ENCODE measurements at places on chromosomes 3 and 15.

- DNase-seq, result no peak
These were observed 64.8 kb downstream of the FAM43A start for GRCh38 chr3:194750491-194750828.

GRCh38 chr3:157409516-157409915, 27.1 kb upstream of the PTX3 start:
- DNase-seq, result no peak

GRCh38 chr3:114418724-114419543, 125.1 kb downstream of the TIGIT start:
- DNase-seq, result no peak

- DNase-seq, result no peak
These were observed 48.2 kb upstream of the SLC9A9 start for GRCh38 chr3:143896486-143896885.

GRCh38 chr3:17301271-17301670, 416.5 kb downstream of the PLCL2 start:
- DNase-seq, result no peak

DNA sequence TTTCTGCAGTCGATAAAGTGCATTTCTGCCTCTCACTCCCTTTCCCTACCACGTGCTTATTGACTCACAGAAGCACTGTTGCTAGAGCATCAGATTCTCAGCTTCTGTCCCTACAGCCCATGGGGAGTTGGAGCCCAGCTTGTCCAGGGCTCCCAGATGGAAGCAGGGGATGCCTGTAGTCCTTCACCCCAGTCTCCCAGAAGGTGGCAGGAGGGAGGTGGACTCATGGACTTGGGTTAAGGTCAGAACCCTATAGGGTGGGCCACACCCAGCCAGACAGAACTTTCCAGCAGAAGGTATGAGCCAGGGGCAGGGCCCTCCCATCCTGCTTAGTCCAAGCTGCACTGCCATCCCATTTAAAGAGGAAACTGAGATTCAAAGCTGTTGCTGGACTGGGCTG, 33.1 kb upstream of the SEMA3F start:
- DNase-seq, result no peak

DNA sequence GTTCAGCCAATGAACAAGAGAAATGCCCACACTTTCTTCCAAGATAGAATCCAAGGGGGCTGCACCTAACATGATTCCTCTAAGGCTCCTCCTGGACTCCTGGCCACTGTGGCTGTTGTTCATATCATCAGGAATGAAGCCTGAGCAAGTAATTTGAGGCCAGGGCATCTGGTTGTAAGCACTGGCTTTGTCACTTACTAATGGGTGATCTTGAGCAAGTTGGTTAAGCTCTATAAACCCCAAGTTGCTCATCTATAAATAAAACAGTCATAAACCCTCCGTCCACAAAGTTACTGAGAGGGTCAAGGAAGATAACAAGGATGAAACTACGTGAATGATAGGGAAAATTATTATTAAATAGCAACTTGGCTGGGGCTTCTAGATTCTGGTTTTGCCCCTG, 58.3 kb downstream of the CDC25A start:
- no peak for DNase-seq

GRCh38 chr15:64051407-64052259, 5.3 kb upstream of the DAPK2 start:
- DNase-seq, result no peak

GRCh38 chr3:169548194-169548593, 115.3 kb downstream of the MECOM start:
- no peak for DNase-seq

GRCh38 chr3:189123595-189124387, 48.0 kb upstream of the TPRG1 start:
- no peak for DNase-seq

DNA sequence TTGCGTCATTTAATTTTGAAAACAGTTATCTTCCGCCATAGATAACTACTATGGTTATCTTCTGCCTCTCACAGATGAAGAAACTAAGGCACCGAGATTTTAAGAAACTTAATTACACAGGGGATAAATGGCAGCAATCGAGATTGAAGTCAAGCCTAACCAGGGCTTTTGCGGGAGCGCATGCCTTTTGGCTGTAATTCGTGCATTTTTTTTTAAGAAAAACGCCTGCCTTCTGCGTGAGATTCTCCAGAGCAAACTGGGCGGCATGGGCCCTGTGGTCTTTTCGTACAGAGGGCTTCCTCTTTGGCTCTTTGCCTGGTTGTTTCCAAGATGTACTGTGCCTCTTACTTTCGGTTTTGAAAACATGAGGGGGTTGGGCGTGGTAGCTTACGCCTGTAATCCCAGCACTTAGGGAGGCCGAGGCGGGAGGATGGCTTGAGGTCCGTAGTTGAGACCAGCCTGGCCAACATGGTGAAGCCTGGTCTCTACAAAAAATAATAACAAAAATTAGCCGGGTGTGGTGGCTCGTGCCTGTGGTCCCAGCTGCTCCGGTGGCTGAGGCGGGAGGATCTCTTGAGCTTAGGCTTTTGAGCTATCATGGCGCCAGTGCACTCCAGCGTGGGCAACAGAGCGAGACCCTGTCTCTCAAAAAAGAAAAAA, 1.2 kb downstream of the B2M start:
- no peak for DNase-seq

GRCh38 chr15:61367953-61368352, 138.9 kb upstream of the RORA start:
- no peak for DNase-seq

DNA sequence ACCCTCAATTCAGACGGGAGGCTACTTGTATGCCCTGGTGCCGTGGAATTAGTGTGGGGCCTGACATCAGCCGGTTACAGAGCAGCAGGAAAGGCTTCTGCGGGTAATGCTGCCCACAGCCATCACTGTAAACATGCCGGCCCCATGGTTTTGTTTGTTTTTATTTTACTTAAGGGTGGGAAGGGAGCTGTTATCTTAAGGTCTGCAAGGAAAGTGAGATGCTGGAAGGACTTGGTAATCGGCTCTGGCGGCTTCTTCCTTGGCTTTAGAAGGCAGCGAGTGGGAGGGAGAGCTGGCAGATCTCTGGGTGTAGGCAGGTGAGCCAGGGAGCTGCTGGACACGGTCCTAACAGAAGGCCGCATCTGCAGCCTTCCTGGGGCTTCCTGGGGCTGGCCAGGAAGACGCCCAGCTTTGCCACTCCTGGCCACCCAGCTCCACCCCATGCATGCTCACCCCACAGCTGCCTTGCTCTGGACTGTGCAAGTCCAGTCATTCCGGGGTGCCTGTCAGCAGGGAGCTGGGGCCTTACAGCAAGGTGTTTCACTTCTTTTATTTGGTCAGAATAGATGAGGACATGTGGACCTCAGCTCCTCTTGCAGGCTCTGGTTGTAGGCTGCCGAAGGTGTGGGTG, 54.1 kb upstream of the FURIN start:
- no peak for DNase-seq

- DNase-seq, result no peak
These were observed 3.1 kb downstream of the NDUFB4 start for GRCh38 chr3:120599211-120599610.

DNA sequence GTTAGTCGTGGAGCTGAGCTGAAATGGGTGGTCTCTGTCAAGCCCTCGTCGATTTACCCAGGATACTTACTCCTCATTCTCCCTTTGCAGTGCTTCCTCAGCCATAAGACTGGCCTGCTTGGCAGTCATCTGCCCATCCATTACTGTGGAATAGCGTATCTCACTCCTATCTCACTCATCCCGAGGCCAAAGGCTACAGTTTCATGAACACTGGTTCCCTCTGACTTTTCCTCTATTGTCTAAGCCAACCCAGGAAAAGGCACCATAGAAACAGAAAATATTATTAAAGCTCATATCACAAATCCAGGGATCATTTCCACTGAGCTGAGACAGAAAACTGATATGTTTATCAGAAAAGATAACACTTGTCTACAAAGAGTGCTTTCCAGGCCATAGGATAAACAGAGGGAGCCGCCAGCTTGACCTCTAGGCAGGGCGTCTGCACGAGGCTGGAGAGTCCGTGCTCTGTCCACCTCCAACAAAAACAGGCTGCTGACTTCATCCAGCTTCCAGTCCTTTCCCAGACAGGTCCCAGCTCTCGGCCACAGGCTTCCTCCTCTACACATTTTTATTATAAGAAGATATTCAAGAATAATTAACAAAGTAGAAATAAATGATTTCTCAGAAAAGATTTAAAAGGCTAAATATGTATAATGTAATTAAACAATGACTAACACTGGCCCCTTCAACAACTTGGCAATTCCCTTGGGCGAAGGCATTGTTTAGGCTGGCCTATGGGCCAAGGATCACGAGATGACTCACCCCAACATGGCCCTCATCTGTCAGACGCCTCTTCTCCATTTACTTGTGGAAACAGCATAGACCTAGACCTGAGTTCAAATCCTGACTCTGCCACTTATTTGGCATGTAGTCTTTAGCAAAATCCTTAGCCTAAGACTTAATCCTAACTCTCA, 27.4 kb upstream of the BOC start:
- no peak for DNase-seq

GRCh38 chr3:170301405-170301804, 56.1 kb upstream of the SKIL start:
- no peak for DNase-seq

DNA sequence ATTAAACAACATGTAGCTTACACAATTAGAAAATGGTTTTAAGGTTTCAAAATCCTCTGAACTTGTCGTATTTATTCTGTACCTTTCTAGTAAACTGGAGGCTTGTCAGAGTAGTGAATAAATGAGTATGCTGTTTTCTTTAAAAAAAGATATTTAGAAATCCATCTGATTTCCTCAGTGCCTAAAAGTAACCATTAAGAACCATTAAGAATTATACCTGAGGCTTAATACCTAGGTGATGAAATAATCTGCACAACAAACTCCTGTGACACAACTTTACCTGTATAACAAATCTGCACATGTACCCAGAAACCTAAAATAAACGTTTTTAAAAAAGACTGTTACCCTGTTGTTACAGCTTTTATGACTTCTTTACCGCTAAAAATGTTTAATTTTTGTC, 143.0 kb upstream of the SOX2 start:
- DNase-seq, result no peak

GRCh38 chr3:150887031-150887430, 18.2 kb downstream of the MINDY4B start:
- DNase-seq, result no peak

- DNase-seq, result no peak
These were observed 758.6 kb upstream of the CFAP20DC start for GRCh38 chr3:59808446-59808845.

GRCh38 chr15:44222478-44222877, 27.4 kb upstream of the FRMD5 start:
- DNase-seq, result no peak

- DNase-seq, result no peak
These were observed 229.8 kb downstream of the LRTM1 start for GRCh38 chr3:54698054-54698453.

- peak; percentile 0 for DNase-seq
These were observed 225.6 kb upstream of the ROPN1 start for GRCh38 chr3:124217542-124217941.

- no peak for DNase-seq
These were observed 31.9 kb downstream of the TRIM42 start for GRCh38 chr3:140709751-140710150.

DNA sequence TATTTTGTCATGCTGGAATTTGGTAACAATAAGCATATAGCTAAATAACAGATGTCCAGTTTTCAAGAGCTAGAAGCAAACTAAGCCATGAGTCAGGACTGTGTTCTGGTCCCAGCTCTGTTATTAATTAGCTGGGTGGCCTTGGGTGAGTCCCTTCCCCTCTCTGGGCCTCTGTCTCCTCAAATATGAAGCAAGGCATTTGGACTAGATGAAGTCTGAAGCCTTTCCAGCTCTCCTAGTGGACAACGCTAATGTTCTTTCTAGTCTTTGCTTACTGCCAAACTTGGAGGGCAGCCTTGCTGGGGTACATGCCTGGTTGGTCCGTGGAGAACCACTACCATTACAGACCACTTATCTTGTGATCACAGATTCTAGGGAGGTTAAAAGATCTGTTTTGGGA, 127.6 kb downstream of the DUT start:
- no peak for DNase-seq

GRCh38 chr3:125496701-125497100, 23.3 kb downstream of the SNX4 start:
- no peak for DNase-seq

- no peak for DNase-seq
These were observed 2.4 kb upstream of the SKIC8 start for GRCh38 chr15:78301828-78302227.

DNA sequence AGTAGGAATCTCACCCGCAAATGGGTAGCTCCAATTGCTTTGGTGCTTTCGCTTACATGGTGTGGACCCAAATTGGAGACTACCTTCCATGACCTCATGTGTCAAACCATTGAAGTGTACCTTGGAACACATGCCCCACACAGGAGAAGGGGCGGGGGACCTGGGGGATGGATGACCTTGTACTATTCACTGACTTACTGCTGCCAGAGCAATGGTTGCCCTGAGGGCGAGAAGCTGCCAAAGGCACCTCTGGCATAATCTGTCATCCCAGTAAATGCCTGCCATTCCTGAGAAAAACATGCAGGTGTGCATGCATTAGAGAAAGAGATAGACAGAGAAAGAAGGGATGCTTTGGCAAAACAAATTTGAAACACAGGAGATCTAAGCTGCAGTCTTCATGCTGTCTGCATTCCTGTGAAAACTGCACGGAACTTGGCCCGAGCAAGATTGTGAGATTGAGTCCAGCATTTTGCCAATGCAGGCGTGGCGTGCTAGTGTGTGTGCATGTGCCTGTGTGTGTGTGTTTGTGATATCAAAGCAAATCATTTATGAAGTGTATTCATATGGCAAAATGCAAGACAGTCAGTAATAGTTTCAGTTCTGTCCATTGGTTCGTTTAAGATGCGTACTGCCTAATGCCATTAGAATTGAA, 219.5 kb upstream of the MDFIC2 start:
- DNase-seq, result no peak

DNA sequence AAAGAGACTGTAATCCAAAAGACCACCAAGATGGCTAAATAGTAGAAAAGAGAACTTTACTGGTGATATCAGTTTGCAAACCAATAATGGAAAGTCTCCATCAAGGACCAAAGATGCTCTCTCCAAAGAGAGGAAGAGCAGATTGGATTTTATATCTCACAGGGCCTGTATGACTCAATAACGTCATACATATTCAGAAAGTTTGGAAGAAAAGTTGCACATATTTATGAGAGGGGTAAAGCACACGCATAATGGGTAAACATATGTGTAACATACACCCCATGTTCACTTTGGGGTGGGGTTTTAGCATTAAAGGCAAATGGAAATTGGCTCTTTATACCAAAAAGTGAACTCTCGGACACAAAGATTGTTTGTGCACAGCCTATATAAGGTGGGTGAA, 274.5 kb upstream of the POU1F1 start:
- DNase-seq, result no peak
